Activated naive CD8-positive, alpha-beta T cell treated with anti-CD3 and anti-CD28 coated beads, Interleukin-2, amount 10 ng/mL, durations not matched to agents 7 days and 5 days (primary cell): ENCODE measurements at places on chromosomes 5 and 9. TPM values are rescaled to one million over a fixed set of nuclear protein-coding genes. Genes with fewer than 3 reads are reported as not detected.

DNA sequence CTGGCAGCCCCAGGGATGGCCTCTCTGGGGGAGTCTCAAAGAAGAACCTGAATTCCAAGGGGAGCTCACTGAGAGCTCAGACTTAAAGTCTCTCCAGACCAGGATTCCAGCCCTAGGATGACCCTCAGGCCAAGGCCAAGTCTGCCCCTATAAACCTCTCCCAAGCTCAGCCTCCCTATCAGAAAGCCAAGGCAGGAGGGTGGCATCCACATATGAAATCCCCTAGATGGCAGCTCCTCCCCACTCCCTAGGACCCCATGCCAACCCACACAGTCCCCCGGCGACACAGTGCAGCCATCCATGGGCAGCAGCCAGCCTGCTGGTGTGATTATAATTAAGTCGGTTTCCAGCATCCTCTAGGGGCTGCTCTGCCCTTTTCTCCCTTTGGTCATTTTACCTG lies 269.9 kb downstream of the CDK5RAP2 start:
- no peak for DNase-seq

KIF20A gene
- total RNA-seq = 52.4 TPM

FBP2 gene
- not detected for total RNA-seq

DNA sequence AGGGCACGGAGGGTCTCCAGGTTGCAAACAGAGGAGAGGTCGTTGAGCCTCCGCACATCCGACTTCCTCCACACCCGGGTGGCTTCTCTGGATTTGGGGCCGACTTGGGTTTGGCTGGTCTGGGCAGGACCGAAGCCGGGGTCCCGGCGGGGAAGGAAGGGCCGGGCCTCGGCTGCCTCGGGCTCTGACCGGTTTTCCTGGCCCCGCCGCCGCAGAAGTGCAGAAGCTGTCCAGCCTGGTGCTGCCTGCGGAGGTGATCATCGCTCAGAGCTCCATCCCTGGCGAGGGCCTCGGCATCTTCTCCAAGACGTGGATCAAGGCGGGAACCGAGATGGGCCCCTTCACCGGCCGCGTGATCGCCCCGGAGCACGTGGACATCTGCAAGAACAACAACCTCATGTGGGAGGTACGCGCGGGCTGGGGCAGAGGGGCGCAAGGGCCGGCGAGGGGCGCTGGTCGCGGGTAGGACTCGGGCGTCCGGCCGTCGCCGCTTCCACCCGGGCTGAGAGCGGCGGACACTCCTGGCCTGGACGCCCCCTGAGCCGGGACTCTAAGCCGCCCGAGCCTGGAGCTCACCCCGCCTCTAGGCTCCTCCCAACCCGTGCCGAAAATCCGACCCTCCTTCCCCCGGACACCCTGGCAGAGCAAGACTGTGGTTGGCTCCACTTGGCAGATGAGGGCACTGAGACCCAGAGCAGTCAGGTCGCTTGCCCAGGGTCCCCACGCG lies 2.2 kb downstream of the PRDM12 start:
- DNase-seq = no peak
